Femur (tissue), 1 donor: ENCODE measurements at places on chromosomes 4 and X.

GRCh38 chr4:146158036-146158745, 17.3 kb upstream of the LSM6 start:
- no peak for DNase-seq

DNA sequence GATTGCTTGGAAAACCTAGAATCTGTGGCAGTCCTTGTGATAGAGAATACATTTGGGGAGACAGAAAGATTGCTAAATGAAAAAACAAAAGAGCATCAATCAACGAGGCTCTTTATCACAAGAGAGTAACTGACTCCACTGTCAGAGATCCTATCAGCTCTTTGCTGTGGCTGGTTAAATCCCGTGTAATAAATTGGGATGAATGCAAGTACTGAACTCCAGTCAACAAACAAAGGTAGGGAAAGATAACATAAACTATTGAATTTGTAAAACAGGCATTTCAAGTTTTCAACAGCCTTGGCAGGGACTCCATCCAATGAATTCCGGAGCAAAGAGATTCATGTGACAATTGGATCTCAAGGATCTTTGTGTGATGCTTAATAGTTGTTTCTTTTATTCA, 21.3 kb downstream of the MMRN1 start:
- no peak for DNase-seq

- DNase-seq: no peak
Measured at GRCh38 chr4:173403051-173403450, 4.1 kb upstream of the SCRG1 start.

DNA sequence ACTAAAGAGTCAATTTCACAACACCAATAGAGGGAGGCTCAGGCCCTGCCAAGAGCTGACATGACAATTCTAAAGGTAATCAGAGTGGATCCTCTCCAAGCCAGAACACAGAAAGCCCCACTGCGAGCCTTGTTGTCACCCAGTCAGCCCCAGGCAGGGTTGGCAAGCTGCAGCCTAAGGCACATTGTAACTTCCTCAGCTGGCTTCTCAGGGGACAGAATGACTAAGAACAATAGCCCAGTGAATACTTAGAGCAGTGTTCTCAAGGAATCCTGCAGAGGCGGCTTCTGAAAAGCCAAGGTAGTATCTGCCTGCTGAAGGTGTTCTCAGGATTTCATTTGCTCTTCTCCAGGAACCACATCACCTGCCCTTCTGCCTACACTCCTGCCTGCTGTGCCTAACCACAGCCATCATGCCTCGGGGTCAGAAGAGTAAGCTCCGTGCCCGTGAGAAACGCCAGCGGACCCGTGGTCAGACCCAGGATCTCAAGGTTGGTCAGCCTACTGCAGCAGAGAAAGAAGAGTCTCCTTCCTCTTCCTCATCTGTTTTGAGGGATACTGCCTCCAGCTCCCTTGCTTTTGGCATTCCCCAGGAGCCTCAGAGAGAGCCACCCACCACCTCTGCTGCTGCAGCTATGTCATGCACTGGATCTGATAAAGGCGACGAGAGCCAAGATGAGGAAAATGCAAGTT, at the start of gene MAGEB4:
TSS of gene MAGEB4 (plus strand) at position 277 of the 692 bp plus-strand sequence. CDS start at position 413, 136 bp downstream.
- DNase-seq: no peak

GRCh38 chr4:11423465-11423864, 5.2 kb downstream of the HS3ST1 start:
- no peak for DNase-seq

DNA sequence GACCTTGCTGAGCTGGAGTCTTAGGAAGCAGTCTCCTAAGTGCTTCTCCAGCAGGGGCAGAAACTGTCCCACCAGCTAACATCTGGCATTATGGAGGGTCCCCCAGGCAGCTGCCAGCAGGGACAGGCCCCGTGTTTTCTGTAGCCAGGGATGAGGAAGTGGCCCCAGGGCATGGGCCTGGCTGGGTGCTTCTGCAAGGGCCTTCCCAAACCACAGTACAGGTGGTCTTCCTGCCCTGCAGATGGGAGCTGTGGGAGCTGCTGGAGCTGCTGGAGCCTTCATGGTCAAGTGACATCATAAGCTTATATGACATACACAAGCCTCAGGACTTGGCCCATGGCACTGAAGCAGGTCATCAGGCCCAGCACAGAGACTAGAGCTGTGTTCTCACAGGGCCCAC, 5.0 kb upstream of the MSANTD1 start:
- DNase-seq: no peak
